ENCODE measurements at places on chromosomes 2 and 18.

- DNase-seq: no peak
Measured at GRCh38 chr2:38533180-38533579, 69.5 kb downstream of the HNRNPLL start.

- DNase-seq: no peak
Measured at GRCh38 chr2:16019617-16020351, 79.4 kb downstream of the MYCN start.

DNA sequence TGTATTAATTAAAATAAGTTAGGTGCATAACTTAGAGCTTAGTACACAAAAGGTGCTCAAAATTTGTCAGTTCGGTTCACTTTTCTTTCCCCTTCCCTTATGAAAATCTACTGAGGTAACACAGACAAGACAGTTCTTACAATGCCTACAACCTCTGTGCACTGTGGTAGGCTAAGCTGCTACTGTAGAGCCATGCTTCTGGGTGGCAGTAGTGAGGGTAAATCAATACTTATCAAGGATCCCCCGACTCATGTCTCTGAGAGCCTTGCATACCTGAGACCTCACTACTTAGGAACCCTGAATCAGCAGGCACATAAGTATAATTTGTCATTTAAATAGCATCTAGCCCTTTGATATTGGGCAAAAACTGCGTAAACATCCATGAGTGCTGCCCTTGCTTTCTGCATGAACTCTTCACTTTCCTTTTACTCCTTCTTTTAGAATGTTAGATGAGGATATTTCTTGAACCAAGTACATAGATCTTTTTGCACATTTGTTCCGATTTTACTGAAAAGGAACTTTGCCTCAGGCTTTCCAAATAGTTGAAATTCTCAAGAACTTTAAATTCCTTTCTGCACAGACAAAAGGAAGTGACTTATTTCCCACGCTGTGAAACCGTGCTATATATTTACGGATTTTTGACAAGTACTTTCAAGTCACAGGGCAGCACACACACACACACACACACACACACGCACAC, 234.4 kb downstream of the TRIB2 start:
- no peak for DNase-seq

- no peak for DNase-seq
Measured at GRCh38 chr2:105785095-105785847, 40.6 kb downstream of the NCK2 start.

- no peak for DNase-seq
Measured at GRCh38 chr18:52468496-52468895, 128.5 kb downstream of the DCC start.

DNA sequence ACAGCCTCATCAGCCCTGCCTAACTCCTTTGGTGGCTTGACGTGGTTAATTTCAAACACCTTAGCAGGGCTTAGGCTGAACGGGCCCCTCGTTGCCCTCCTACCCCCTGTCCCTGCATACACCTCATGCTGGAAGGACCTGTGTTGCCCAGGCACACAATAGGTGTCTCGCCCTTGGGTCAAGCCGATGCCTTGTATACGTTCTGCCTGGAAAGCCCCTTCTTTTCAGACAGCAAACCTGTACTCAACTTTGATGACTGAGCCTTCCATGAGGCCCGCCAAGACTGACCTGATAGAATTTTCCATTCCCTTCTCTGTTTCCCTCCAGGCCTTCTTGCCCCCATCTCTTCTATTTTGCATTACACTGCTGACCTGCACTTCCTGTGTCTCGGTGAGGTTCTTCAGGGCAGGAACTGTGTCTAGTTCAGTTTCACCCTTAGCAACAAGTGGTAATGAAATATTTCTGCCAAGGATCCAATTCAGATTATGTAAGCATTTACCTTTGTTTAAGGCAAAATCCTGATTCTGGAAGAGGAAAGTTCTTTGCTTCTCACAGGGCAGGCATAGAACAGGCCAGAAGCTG, 7.9 kb downstream of the GREB1 start:
- DNase-seq: no peak

DNA sequence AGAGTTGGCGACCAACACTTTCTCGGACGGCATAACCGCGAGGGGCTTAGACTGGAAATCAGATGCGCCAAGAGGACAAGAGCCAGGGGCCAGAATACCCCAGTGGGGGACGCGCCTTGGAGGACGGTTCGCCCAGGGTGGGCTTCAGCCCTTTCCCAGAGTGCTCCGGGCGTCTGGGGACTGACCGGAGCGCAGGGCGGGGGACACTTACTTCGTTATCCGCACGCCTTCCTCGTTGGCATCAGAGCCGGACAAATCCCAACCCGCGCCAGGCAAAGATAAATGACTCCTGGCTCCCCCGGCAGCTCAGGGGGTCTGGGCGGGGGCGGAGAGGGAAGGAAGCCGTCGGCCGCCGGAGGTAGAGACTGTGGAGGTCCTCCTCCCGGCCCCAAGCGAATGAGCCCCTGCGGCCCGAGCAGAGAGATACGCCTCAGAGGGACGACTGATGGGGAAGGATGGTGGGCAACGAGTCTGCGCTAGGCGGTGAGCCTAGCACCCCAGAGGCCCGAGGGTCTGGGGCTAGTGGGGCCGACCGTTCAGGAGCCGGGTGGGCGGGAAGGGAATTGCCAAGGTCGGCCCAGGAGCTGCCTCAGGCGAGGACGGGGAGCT, 4.7 kb upstream of the SATB2 start:
- DNase-seq: no peak

- DNase-seq: no peak
Measured at GRCh38 chr2:157786663-157787363, 89.3 kb downstream of the ACVR1 start.
